ENCODE measurements at places on chromosomes 13 and 19.

DNA sequence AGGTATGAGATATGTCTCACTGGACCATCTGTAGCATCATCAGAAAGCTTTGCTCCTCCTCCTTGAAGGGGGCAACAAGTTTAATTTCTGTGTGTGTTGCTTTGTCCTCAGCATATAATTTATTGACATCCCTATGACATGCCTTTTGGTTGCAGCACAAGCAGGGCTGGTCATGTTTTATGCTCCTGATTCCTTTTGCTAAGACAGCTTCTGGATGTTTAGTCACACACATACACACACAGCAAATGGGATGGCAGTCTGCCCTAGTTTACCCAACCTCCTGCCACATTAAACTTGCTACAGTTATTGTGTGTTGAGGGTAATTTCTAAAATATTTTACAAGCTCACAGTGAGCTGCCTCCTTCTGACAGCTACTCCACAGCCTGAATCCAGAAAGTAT lies 217.9 kb upstream of the RXFP2 start:
- no peak for DNase-seq

- no peak for DNase-seq
Observed at GRCh38 chr13:60620611-60621395, 223.8 kb downstream of the TDRD3 start.

DNA sequence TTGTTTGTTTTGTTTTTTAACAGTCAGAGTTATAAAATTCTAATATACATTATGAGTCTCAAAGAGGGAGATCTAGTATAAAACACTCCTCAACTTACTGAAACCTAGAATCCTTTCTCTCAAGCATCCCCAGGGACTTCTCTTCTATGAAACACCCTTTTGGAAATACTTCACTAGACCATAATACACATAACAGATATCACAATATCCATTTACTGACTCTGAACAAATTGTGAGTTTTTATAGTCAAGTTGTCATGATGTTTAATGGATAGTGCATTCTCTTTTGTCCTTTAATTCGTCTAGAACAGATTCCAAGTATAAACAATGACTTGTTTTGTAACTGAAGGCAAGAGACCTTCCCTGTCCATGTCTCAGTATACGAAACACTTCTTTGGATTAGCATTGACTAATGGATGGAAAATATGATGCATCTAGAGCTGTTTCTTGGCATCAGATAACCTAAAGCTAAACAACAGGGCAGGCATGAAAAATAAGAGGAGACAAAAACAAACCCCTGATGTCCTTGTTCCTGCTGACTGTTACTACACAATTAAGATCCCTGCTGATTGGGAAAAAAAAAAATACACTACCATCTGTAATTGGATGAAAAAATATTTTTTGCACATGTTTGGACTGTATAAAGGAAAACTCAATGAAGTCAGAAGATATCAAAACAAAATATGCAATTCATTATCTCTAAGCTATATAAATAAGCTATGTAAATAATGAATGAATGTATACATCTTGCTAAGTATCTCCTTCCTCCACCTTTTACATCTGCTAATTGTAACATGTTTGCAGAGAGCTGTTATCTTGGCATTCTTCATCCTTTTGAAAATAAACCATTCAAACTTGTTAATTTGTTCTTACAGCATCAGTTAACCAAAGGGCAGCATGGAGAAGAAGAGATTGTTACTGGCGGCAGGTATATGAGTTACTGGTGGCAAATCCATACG lies 214.2 kb downstream of the LACC1 start:
- DNase-seq, result no peak

GRCh38 chr13:47705185-47705584 lies 295.9 kb downstream of the SUCLA2 start:
- no peak for DNase-seq

GRCh38 chr19:55453511-55454260 lies 7.8 kb downstream of the ISOC2 start:
- DNase-seq, result no peak

- no peak for DNase-seq
Observed at GRCh38 chr19:17419154-17419620, 660 bp upstream of the MVB12A start.

- DNase-seq, result peak; percentile 94
Observed at GRCh38 chr19:35644987-35645679, 3.0 kb upstream of the COX6B1 start.

- no peak for DNase-seq
Observed at GRCh38 chr13:102317593-102317992, 84.3 kb downstream of the FGF14 start.

- no peak for DNase-seq
Observed at GRCh38 chr13:48797127-48797526, 143.4 kb downstream of the CYSLTR2 start.

- peak; percentile 6 for DNase-seq
Observed at GRCh38 chr19:48926909-48927308, 6.6 kb upstream of the DHDH start.

- DNase-seq, result peak; percentile 85
Observed at GRCh38 chr19:19540064-19540714, 2.1 kb downstream of the CILP2 start.

- DNase-seq, result no peak
Observed at GRCh38 chr13:114031631-114032030, 57.8 kb upstream of the C13orf46 start.

DNA sequence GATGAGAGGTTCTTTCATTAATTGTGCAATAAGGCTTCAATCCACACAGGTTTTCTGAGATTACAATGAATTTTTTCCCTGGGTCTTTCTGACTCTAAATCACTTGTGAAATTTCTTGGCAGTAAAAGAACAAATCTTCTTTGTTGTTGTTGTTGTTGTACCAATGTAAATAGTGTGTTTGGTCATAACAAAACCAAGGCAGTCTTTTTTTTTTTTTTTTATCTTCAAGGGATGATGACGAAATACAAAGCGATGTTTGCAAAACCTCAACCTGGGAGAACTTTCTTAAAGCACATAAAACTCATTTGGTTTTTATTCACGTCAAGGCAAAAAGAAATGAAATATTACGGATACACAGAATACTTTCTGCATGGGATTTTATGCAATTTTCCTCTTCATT lies 462.0 kb downstream of the LIG4 start:
- DNase-seq, result no peak

GRCh38 chr13:51213173-51213728 lies 8.9 kb upstream of the FAM124A start:
- DNase-seq, result no peak

DNA sequence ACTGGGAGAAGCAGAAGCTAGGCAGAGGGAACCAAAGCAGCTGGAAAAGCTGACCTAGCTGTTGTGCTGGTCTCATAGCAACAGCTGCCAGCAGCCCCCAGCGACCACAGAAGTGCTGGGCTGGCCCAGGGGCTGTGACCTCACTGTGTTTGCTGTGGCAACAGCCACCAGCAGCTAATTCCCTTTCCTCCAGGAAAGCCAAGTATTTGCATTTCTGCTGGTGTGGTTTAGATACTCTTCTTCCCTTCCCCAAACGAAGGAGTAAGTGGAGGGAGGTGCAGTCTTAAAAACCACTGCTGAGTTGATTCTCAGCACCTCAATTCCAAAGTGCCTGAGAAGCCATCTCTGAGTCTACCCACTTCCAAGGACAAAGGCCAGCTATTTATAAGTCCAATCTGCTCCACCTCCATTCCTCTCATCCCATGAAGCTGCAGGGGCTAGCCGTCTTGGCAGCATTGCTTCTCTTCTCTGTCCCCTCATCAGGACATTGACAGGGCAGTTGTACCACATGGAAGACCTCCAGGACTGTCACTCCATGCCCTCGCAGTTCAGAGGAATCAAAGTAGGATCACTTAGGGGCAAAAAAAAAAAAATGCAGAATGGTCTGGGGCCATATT lies 11.5 kb upstream of the CCDC97 start:
- DNase-seq, result peak; percentile 60

DNA sequence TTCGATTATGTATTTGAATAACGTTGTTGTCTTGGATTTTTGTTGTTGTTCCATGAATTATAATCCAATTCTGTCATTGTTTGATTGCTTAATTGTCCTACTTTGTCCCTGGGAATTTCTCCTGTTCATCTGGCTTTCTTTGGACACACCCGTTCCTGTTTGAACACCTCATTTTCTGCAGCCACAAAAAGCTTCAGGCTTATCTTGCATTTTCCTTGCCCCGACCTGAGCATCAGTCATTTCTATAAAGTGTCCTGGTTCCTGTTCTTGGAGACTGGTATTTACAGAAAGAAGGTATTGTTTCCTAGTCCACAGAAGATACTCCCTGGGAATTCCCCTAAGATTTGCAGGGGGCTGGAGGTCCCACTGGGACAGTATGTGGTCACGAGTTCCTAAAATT lies 731.8 kb upstream of the ARGLU1 start:
- no peak for DNase-seq

DNA sequence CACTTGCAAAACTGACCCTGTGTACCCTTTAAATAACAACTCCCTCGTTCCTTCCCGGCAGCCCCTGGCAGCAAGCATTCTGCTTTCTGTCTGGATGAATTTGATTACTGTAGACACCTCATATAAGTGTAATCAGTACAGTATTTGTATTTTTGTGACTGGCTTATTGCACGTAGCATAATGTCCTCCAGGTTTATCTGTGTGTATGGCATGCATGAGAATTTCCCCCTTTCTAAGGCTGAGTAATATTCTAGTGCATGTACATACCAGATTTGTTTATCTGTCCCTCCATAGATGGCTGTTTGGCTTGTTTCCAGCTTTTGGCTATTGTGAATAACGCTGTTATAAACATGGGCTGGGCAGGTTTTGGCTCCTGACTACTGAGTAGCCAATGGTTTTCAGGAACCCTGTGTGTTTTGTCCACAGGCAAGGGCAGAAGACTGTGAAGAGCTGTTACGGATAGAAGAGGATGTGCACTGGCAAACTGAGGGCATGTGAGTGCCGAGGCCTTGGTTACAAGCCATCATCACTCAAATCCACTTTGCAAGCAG lies 98.0 kb downstream of the ESD start:
- DNase-seq, result no peak

DNA sequence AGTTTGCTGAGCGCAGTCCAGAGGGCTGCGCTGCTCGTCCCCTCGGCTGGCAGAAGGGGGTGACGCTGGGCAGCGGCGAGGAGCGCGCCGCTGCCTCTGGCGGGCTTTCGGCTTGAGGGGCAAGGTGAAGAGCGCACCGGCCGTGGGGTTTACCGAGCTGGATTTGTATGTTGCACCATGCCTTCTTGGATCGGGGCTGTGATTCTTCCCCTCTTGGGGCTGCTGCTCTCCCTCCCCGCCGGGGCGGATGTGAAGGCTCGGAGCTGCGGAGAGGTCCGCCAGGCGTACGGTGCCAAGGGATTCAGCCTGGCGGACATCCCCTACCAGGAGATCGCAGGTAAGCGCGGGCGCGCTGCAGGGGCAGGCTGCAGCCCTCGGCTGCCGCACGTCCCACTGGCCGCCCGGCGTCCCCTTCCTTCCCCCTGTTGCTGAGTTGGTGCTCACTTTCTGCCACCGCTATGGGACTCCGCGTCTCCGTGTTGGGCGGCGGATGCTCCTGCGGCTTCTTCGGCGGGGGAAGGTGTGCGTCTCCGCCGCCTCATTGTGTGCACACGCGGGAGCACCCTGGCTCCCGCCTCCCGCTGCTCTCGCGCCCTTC lies 772 bp downstream of the GPC6 start:
- DNase-seq, result no peak

GRCh38 chr13:34019870-34020269 lies 201.9 kb downstream of the RFC3 start:
- DNase-seq, result no peak

GRCh38 chr13:31781064-31781463 lies 41.7 kb downstream of the RXFP2 start:
- no peak for DNase-seq

- peak; percentile 36 for DNase-seq
Observed at GRCh38 chr19:41325947-41326706, 16.2 kb downstream of the CCDC97 start.

- no peak for DNase-seq
Observed at GRCh38 chr19:964761-965694, 19.1 kb upstream of the WDR18 start.

DNA sequence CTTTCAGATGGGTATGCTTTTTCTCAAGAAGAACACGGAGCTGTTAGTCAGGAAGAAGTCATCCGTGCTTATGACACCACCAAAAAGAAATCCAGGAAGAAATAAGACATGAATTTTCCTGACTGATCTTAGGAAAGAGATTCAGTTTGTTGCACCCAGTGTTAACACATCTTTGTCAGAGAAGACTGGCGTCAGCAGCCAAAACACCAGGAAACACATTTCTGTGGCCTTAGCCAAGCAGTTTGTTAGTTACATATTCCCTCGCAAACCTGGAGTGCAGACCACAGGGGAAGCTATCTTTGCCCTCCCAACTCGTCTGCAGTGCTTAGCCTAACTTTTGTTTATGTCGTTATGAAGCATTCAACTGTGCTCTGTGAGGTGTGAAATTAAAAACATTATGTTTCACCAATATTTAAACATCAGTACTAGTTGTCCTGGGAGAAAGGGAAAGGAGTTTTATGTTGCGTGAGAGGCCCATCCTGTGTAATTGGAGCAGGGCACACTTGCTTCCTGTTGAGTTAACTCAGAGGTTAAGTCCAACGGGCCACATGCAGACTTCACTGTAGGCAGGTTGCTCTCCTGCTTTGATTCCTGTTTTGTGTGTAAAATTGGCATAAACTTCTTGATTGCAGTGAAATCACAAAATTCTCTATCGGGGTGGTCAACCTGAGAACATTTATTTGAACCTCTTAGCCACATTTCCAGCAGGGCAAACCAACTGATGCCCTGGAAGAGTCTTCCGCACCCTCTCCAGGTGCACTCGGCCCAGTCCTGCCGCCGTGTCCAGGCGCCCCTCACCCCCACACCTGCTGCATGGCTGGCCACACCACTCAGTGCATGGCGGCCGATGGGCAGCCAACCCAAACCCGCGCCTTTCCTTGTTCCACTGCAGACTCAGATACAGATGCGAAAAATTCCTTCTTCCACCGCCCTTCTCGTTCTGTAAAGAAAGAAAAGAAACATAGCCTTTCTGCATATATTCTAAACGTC lies 31.6 kb downstream of the SHISA2 start:
- DNase-seq, result no peak

DNA sequence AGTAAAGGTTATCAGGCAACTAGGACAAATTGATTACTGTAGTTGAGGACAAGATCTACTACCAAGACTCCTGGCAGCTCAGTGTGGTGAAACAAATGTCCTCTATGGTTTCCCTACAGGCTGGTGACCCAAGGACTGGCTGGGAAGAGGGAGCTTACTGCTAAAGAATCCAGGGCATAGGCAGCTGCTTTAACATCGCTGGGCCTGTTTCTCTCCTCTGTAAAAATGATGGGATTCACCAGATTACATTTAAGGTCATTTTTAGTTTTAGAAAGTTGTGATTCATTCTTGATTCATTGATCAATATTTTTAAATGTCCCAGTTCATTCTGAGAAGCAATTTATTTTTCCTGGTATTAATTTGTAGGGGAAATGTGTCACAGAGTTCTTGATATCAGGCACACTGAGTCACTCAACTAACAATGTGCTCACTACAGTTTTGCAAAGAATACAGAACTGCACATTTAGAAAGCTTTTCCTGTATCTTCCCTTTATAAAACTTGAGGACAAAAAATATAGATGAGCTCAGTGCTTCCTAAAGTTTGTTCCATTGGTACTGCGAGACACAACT lies 19.6 kb upstream of the FAM124A start:
- DNase-seq, result no peak

Data from stimulated activated naive CD8-positive, alpha-beta T cell treated with anti-CD3 and anti-CD28 coated beads, Interleukin-15, Interleukin-2, amounts not matched to agents 100 U/mL and 50 U/mL, for 24 hours (primary cell).